ENCODE measurements at places on chromosomes 12 and 14.

GRCh38 chr14:74921987-74922751 lies 891 bp downstream of the RPS6KL1 start:
- DNase-seq, result no peak

GRCh38 chr14:104682107-104682593 lies 7.3 kb upstream of the INF2 start:
- no peak for DNase-seq

GRCh38 chr14:89650077-89650978 lies 233.3 kb upstream of the FOXN3 start:
- DNase-seq, result no peak

GRCh38 chr12:42282294-42282693 lies 43.6 kb downstream of the ZCRB1 start:
- DNase-seq, result no peak

GRCh38 chr12:59067083-59067482 lies 146.8 kb upstream of the LRIG3 start:
- DNase-seq, result no peak

DNA sequence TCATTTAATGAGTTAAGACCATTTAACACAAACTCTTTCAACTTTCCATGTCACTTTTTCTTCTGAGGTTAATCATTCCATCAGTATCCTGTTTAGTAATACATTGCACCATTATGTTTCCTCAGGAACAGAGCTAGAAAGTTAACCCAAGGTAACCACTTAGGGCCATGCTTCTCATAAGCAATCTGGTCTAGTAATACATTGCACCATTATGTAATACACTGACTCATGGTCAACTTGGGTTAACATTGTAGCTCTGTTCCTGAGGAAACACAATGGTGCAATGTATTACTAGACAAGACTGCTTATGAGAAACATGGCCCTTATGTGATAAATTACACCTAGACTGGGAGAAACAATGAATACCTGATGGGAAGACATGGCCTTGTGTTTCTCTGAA lies 21.7 kb downstream of the ERH start:
- DNase-seq, result no peak

- DNase-seq, result no peak
Observed at GRCh38 chr12:128265566-128265965, 1.4 kb upstream of the TMEM132C start.
